ENCODE measurements at places on chromosomes 6 and 20. TPM values are rescaled to one million over a fixed set of nuclear protein-coding genes. Genes with fewer than 3 reads are reported as not detected.

DNA sequence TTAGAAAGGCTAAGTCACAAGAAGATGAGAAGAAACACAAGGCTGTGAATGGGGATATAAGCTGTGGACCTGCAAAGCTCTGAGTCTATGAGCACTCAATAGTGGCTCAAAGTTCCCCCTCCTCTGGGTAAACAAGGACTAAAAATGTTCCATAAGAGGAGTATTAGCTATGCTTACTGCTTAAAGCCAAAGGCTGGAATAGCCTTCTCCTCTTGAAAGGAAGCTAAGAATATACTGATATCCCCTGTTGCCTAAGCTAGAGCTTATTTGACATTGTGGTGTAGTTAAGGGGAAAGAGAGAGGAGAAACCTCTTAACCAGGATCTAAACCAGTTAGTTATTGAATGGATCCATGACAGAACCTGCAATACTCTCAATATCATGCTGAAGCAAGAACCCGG lies 45.8 kb downstream of the NOL7 start:
- DNase-seq: no peak

DNA sequence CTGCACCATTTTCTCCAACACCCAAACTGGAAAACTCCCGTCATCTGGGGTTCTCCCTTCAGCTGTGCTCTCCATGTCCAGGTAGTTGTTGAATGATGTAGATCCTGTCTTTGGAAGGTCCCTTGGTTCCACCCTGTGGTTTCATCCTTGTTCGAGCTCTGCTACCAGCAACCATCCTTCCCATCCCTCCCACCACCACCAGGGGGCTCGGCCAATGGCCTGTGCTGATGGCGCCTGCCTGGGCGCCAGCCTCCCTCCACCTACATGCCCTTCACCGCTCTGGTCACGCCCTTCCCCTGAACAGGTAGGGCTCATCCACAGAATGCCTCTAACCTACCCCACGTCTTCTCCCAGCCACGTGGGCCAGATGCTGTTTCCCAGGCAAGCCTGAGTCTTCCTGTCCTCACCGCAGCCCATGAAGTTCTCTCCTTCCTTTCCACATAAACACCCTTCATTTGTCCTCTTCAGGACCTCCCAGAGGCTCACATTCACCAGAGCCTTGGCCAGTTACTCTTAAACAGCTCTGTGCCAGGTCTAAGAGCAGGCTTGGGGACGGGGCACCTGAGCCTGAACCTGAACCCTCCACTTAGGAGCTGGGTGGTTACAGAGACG lies 75.1 kb upstream of the DUSP22 start:
- no peak for DNase-seq

GRCh38 chr20:59988141-59988540 lies 29.9 kb downstream of the CDH26 start:
- DNase-seq: no peak

IBTK gene
- 41.8 TPM for total RNA-seq

GMPR gene
- 32.3 TPM for total RNA-seq

Measured in pulmonary artery endothelial cell (primary cell).